ENCODE measurements at places on chromosomes 16 and 17. TPM values are rescaled to one million over a fixed set of nuclear protein-coding genes. Genes with fewer than 3 reads are reported as not detected.

The RAI1 gene
- total RNA-seq: 21.1 TPM

The HS3ST3A1 gene
- 0.16 TPM for total RNA-seq

The DNAH2 gene
- 0.04 TPM for total RNA-seq

The NPIPB2 gene
- 6.2 TPM for total RNA-seq

The ABCA8 gene
- not detected for total RNA-seq

The CAMTA2 gene
- 108 TPM for total RNA-seq

The SOX8 gene
- total RNA-seq: 0.42 TPM

The PPY gene
- not detected for total RNA-seq

The SLFN14 gene
- 0.10 TPM for total RNA-seq

The TNFRSF17 gene
- total RNA-seq: not detected

The ANKRD13B gene
- total RNA-seq: 17.9 TPM

The CD7 gene
- total RNA-seq: 291 TPM

- no peak for DNase-seq
Observed at GRCh38 chr16:51024703-51025102, 126.4 kb downstream of the SALL1 start.

GRCh38 chr16:81403208-81403600 lies 41.4 kb upstream of the CMIP start:
- no peak for DNase-seq

DNA sequence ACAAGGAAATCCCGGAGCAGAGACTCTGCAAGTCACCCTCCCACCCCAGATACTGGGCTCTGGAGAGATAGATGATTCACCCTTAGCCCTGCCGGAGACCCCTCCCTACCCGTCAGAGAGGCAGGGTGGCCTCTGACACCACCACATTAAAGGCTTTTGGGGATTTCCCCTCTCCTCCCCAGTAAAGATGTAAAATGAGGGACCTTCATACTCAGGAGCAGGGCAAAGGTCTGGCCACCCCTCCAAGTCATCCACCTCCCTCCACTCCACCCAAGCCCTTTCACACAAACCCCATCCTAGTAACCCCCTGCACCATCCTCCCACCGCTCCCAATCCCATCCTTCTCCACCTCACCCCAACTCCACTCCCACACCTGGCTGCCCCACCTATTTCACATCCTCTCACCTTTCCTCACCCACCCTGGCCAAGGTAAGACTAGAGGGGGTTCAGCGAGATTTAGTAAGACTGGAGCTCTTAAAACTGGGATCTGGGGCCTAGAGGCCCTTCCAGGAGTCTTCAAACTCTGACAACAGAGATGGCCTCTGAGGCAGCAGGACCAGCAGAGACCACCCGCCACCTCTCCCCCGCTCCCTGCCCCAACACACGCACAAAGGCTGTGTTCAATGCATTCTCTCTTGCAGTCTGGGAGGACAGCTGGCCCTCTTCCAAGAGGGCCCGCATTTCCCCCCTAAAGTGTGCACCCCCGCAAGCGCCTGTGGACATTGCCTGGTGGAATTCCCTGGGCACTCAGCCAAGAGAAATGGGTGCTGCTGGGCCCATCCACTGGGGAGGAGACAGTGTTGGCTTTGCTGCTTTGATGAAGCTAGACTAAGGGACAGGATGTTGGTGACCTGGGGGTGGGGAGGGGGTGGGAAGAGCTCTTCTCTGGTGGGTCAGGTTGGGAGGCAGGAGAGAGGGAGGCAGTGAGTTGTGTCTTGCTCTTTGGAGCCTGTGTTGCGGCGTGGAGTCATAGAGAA lies 1.1 kb downstream of the ABAT start:
- peak; percentile 74 for DNase-seq

GRCh38 chr17:7041607-7042500 lies 2.0 kb downstream of the SLC16A11 start:
- DNase-seq: peak; percentile 67

GRCh38 chr16:2963723-2964474 lies at the start of gene KREMEN2:
Gene KREMEN2 (plus strand): TSS chr16:2964275. CDS start chr16:2964521, 246 bp downstream.
- peak; percentile 54 for DNase-seq

GRCh38 chr17:17725752-17726457 lies 44.6 kb downstream of the RAI1 start:
- DNase-seq: no peak

DNA sequence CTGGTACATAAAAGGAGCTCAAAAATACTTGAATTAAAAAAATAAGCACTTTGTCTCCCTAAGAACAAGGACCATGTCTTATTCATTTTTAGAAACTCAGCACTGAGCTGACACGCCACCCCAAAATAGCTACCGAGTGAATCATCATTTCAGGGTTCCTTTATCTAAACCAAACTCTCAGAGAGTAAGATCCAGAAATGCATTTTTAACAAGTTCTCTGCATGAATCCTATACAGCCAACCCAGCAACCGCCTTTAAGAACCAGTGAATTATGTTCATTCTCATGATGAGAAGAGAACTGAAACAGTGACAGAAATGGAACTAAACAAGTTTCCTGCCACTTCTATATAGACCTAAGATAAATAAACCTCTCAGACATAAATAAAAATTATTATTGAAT lies 8.7 kb downstream of the C16orf87 start:
- no peak for DNase-seq

- DNase-seq: peak; percentile 29
Observed at GRCh38 chr17:6461792-6462524, 17.7 kb downstream of the PIMREG start.

- no peak for DNase-seq
Observed at GRCh38 chr16:4285167-4285566, 12.3 kb upstream of the TFAP4 start.

GRCh38 chr16:66326991-66327513 lies 39.4 kb upstream of the CDH5 start:
- no peak for DNase-seq

- no peak for DNase-seq
Observed at GRCh38 chr17:37239690-37240334, 136.0 kb upstream of the C17orf78 start.

DNA sequence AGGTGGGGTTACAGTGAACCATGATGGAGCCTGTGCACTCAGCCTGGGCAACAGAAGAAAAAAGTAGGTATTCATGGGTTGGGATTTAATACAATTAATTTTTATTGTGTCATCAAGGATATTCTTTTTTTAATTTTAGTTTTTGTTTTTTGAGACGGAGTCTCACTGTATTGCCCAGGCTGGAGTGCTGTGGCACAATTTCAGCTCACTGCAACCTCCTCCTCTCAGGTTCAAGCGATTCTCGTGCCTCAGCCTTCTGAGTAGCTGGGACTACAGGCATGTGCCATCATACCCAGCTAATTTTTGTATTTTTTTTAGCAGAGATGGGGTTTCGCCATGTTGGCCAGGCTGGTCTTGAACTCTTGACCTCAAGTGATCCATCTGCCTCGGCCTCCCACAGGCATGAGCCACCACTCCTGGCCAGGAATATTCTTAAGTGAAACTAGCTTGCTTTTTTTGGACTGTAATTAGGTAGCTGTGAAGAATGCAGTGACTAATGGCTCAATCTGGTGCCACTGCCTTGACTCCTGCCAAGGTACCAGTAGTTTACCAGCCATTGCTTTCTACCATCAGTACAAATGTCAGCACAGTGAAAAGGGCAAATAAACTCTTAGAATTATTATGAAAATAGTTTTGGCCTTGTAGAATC lies 4.8 kb downstream of the PPM1D start:
- DNase-seq: no peak

GRCh38 chr16:1297018-1297696 lies 12.3 kb upstream of the UBE2I start:
- DNase-seq: no peak

DNA sequence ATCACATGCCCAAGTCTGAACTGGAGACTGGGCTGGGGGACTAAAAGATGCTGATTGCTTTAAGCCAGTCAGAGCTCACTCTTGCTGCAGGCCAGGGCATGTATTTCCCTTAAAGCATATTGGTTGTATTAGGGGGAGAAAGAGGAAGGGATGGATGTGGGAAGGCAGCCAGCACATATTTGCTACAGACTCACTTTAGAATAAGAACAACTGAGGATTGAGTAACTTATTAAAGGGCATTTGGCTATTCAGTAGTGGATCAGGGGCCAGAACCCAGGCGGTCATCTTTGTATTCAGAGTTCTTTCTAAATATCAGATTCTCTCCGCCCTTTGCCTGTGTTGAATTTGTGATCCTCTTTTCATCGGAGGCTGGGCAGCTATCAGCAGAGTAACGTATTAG lies 231.7 kb downstream of the HAPSTR1 start:
- no peak for DNase-seq

DNA sequence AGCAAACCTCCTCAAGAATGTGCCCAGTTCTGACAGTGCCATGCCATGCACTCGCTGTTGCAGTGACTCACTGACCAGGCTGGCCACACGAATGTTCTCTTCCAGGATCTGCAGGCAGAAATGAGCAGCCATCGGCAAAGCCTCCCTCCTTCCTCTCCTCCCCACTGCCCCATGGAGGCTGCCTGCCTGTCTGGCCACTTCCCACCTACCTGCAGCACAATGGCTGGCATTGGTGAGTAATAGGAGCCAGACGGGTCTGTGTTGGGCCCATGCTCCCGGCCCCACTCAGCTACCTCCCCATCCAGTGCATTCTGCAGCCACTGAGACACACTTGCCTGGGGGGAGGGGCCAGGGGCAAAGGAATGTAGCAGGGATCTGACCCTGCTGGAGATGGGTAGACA lies 2.8 kb upstream of the MATCAP1 start:
- no peak for DNase-seq

GRCh38 chr17:72613396-72613795 lies 479.1 kb downstream of the SLC39A11 start:
- DNase-seq: no peak

DNA sequence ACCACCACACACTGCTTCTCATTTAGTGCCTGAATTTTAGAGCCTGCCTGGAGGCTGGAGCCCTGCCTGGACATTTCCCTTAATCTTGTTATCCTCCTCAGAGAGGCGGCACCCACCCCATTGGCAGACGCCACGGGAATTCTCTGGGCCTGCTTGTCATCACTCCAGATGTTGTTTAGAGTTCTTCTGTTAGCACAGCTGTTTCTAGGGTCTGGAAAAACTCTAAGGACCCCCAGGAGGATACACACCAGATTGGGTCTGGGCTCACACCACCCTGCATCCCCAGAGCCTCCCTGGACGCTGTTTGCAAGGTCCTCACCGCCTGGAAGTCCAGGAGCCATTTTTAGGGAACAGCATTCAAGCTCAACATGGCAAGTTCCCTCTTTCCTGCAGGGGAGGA lies 565 bp upstream of the XAF1 start:
- DNase-seq: no peak

- no peak for DNase-seq
Observed at GRCh38 chr17:7024402-7024785, 1.5 kb downstream of the BCL6B start.

DNA sequence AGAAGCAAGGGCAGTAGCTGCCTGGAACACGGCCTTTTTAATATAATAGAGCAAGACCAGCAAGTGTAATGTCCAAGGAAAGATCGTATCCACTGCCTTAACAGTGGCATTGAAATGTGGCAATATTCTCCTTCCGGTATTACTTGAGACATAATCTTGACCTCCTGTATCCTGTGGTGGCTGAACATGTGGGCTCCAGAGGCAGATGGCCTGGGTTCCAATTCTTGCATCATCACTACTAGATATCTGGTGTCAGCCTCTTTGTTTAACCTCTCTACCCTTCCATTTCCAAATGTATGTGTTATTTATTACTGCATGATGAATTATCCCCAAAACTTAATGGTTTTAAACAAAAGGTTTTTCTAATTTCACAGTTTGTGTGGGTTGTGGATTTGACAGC lies 3.5 kb upstream of the CDYL2 start:
- DNase-seq: no peak

DNA sequence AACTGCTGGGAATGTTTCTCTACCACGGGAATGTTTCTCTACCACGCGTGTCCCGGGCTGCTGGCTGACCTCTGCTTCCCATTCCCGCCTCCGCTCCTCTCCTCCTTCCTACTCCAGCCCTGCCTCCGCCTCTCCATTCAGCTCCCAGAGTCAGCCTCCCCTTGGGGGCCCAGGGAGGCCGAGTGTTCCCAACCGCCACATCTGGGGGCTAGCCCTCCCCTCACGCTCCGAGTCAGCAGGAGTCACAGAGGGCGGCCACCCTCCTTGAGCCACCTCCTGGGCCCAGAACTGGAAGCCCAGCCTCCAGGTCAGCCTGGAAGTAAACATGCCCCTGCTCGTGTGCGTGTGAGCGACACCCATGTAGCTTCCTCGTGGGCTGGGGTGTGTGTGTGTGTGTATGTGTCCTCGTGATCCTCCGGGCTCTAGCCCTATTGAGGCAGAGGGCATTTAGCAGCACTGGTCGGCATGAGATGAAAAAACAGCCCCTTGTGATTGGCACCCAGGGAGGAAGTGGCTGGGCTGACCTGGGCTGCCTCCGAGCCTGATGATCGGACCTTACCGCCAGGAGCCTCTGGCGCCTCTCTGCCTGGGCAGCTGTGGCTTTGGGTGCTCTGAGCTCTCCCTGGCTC lies 7.3 kb downstream of the CYGB start:
- no peak for DNase-seq

DNA sequence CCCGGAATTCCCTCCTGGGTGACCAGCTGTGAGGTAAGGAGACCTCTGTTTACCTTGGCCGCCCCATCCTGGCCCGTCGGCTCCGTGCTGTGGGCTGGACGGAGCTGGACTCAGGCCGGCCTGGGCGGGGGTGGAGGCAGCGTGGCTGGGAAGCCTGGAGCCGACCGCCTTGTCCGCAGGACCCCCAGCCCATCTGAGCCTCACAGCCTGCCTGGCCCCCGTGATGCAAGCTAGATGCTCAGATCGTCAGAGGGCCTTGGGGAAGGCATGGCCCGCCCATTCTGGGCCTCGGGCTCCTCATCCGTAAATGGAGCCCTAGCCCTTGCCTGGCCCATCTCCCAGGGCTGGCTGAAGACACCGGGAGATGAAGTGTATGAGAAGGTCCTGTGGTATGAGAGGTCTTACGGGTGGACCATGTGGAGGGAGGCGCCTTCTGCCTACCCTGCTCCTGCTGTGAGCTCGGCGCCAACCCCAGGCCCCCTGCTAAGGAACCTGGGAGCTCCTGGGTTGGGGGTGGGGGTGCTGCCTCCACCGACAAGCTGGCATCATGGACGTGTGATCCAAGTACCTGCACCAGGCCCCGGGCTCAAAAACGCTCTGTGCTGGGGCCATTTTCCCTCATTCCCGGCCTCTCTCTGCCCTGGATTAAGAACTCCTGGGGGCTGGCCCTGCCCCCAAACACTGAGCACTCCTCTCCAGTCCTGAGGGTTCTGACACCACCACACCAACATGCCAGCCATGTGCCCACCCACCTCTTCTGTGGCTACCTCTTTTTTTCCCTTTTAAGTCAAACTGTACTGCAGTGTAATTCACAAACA lies 5.4 kb upstream of the P2RX1 start:
- no peak for DNase-seq

DNA sequence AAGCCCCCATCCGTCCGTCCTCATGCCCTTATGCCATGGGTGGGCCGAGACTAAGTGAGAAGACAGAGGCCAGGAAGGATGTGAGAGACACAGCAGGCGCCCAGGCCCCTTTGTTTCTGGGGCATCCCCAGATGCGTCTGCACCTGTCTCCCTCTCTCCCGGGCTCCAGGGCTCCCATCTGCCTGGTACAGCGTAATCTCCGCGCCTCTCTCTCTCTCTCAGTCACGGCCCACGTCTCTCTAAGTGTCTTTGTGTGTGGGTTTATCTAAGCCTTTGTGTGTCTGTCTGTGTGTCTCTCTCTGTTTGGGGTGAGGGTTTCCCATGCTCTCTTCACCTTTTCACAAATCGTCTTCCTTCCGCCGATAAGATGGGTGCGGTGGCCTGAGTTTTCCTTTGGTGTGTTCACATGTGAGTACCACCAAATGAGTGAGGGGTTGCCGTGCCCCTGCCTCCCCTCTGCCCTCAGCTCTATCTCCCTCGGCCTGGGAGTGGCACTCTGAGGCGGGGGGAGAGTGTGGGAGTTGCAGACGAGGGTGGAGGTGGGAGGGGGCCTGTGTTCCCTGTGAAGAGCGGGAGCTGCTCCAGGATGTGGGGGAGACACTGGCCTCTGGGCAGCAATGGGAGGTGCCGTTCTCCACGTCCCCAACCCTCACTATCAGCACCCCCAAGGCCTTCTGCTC lies 25.8 kb upstream of the ABCC3 start:
- DNase-seq: no peak
